HCT116 (cell line): ENCODE measurements at places on chromosomes 1 and 21. TPM values are rescaled to one million over a fixed set of nuclear protein-coding genes. Genes with fewer than 3 reads are reported as not detected.

MFSD2A gene
- total RNA-seq: 8.0 TPM

ANKRD34A gene
- total RNA-seq: 1.1 TPM

ANXA9 gene
- 2.7 TPM for total RNA-seq

DNA sequence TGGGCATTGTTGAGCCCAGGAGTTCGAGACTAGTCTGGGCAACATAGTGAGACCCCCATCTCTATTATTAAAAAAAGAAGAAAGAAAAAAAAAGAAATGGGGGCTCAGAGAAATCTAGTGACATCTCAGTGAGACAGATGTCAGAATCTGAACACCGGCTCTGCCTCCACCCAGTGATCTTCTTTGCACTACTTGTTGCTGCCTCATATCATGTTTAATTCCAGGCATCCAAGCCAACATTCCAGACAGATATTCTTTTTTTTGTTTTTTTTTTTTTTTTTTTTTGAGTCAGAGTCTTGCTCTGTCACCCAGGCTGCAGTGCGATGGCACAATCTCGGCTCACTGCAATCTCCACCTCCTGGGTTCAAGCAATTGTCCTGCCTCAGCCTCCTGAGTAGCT is 5.0 kb upstream of the ARL8A start:
- peaks cover 3% of the 10 kb centered on the region; the same call in 1 of the 2 replicates for H3K4me1 ChIP-seq
- H3K27ac ChIP-seq: no peak overlapping the region
- H3K36me3 ChIP-seq: no peaks in the 10 kb centered on the region
- no peak for DNase-seq
- H3K27me3 ChIP-seq: no peaks in the 10 kb centered on the region
- no peak overlapping the region for H3K4me3 ChIP-seq

- H3K27me3 ChIP-seq: peaks cover 27% of the 10 kb centered on the region
- no peak for DNase-seq
- H3K27ac ChIP-seq: no peak overlapping the region
- H3K4me3 ChIP-seq: no peak overlapping the region
- no peaks in the 10 kb centered on the region for H3K36me3 ChIP-seq
Measured at GRCh38 chr1:56867491-56867890, 12.9 kb downstream of the C8A start.

GRCh38 chr1:234916840-234917239 is 211.8 kb downstream of the TOMM20 start:
- H3K27ac ChIP-seq: no peak overlapping the region
- no peaks in the 10 kb centered on the region for H3K27me3 ChIP-seq
- no peaks in the 10 kb centered on the region for H3K4me1 ChIP-seq
